Activated gamma-delta T cell treated with Interleukin-2 at 50 U/mL for 16 hours (primary cell): ENCODE measurements at places on chromosomes 7 and 10.

- DNase-seq, result peak; percentile 22
These were observed 10.6 kb upstream of the GIMAP4 start for GRCh38 chr7:150556521-150557138.

GRCh38 chr10:6593241-6593671 is 13.2 kb upstream of the PRKCQ start:
- DNase-seq, result no peak

- DNase-seq, result no peak
These were observed 3.3 kb downstream of the EDRF1 start for GRCh38 chr10:125722811-125723210.

GRCh38 chr10:59315465-59315864 is 46.9 kb downstream of the FAM13C start:
- no peak for DNase-seq

GRCh38 chr10:24515481-24515880 is 208.2 kb downstream of the ARHGAP21 start:
- no peak for DNase-seq

DNA sequence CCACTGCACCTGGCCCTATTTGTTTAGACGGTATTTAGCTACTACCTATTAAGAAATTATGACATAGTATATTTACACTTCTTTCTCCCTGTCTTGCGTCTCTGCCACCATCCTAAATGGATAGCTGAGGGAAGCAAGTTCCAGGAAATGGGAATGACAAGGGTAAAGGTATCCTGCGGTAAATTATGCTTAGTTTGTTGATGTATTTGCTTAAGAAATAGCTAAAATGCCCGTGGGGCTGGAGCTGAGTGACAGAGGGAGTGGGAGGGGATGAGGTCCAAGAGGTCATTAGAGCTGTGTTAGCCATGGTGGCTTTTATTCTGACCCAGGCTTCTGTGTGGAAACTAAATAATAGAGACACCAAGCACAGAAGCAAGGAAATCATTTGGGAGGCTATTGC is 29.0 kb upstream of the UBE2D1 start:
- no peak for DNase-seq

DNA sequence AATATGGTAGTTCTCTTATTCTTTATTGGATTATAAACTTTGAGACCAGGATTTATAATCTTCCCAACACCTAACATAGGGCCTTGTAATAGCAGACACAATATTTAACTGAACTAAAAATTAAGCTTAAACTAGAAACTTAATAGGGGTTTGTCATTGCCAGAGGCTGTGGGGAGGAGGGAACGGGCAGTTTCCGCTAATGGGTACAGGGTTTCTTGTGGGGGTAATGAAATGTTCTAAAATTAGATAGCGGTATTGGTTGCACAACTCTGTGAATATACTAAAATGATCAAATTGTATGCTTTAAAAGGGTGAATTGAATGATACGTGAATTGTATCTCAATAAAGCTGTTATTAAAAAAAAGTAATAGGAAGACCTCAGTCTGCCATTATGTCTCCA is 45.4 kb downstream of the NT5C2 start:
- DNase-seq, result no peak

DNA sequence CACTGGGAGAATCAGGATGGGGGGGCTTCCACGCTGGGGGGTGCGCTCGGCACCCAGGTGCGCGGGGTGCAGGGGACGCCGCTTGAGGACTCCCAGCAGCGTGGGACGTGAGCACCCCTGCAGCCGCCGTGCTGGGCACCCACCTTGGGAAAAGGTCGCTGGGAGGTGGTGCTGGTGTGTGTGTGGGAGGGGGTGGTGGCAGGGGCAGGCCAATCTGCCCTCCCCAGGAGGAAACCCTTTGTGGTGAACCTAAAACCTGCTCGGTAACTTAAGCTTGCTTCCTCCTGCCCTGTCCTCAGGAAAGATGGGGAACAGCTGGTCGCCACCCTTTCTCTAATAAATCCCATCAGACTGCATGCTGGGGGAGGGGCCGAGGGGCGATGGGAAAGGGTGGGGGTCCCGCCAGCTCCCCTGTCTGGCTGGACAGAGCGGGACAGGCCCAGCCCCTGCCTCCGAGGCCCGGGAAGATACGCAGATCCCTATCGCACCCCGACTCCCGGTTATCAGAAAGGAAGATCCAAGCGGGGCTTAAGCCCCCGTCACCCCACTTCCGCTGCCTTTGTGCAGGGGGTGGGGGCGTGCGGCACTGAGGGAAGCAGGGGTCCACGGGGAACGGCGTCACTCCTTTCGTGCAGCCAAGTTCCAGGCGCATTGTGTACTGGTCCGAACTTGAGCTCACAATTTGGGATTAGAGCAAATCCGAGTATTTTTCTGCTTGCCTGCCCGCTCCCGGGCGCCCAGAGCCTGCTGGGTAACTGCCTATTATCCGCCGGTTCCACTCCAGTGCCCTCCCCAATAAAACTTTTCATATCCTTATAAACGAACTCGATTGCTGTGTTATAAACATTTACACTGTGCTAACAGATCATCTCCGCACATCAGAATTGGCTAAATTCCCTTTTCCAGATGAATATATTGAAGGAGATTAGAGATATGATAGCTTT is 64.6 kb downstream of the UNCX start:
- no peak for DNase-seq

DNA sequence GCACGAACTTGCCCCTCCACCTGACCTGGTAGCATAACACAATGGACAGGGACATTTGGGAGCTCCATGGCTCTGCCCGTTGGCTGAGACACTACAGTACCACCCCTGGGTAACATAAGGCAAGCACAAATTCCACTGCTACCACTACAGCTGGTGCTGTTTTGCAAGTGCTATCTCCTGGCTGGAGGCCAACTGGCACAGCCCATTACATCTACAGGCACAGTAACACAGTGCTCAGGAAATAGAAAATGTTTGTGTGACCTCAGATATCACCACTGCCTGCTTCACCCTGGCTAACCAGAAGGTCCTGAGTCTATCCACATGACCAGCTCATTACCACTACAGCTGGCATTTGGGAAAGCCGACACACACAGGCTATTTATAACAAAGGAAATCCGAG is 631.1 kb upstream of the MBL2 start:
- DNase-seq, result no peak

- no peak for DNase-seq
These were observed 18.7 kb downstream of the SORCS3 start for GRCh38 chr10:104659809-104660208.

DNA sequence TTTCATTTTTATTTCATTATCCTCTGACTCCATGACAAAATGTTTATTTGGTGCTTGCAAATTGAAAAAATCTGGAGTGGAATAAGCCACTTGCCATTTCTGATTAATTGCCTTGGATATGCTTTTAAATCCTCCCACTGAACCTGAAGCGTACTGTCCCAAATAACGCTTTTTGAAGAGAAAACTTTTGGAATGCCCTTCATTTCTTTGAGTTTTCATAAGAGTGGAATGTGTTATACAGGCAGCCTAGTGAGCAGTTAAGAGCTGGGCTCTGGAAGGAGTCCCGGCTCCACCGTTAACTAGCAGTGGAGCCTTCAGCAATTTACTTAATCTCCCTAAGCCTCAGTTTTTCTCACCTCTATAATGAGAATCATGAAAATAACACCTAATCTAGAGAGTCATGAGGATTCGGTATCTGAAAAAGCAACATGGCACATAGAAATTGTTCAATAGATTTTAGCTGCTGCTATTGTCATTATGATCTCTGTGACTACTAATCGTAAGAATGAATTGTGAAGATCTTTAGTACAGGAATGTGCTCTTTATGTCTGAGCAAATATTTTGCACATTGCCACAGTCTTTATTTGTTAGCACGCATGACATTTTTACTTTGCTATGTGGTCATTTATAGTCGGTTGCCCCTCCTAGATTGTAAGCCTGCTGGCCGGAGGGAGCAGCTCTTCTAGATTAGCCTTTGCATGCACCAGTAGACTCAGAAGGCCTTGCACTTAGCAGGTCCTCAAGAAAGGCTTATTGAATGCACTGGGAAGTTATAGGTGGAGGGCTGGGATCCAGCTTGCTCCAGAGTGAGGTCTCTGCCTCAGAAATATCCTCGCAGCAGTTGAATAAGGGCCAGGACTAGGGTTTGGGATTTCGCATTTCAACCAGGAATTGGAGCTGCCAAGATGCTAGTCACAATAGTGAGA is 59.4 kb downstream of the PLCE1 start:
- DNase-seq, result no peak

GRCh38 chr7:40311307-40311706 is 176.5 kb downstream of the SUGCT start:
- DNase-seq, result no peak

- DNase-seq, result no peak
These were observed 48.8 kb upstream of the SAMD8 start for GRCh38 chr10:75062506-75063299.

DNA sequence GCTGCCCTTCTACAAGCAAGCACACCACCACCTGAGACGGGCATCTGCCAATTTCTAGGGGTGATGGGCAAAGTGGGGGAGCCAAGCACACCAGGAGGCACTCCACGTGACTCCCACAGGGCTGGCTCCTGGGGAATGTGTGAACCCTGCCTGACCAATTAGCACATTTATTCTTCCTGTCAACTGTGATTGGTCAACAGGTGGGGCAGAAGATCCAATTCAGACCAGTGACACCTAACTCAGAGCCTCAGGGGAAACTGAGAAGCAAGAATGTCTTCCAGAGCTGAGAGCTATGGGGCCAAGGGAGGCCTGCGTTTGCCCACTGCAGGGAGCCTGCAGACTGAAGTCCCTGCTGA is 15.4 kb downstream of the TMEM273 start:
- DNase-seq, result no peak

GRCh38 chr10:71138166-71138830 is 74.1 kb upstream of the UNC5B start:
- no peak for DNase-seq

DNA sequence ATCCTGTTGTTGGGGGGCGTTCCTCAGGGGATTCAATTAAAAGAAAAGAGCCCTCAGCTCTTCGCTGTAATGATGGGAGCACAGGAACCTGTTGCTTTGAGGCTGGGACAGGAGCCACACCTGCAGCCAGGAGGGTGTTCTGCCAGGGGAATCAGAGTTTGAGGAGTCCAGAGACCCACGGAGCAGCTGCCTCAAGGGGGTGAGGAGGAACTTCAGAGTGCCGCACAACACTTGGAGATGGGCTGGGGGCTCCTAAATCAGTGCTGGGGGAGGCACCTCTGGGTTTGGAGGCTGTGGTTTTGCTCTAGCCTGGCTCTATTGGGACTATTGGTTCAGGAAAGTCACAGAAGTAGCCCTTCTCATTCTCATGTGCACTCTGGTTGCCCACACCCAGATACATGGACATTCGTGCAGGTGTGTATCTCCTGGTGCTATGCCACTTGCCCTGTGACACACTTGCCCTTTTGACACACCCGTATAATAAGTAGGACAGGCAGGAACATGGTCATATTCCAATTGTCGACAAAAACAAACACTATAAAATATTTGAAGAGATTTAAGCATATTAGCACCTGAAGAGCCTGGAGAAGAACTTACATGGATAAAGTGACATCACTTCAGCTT is 98.1 kb downstream of the PTPN20 start:
- DNase-seq, result no peak

DNA sequence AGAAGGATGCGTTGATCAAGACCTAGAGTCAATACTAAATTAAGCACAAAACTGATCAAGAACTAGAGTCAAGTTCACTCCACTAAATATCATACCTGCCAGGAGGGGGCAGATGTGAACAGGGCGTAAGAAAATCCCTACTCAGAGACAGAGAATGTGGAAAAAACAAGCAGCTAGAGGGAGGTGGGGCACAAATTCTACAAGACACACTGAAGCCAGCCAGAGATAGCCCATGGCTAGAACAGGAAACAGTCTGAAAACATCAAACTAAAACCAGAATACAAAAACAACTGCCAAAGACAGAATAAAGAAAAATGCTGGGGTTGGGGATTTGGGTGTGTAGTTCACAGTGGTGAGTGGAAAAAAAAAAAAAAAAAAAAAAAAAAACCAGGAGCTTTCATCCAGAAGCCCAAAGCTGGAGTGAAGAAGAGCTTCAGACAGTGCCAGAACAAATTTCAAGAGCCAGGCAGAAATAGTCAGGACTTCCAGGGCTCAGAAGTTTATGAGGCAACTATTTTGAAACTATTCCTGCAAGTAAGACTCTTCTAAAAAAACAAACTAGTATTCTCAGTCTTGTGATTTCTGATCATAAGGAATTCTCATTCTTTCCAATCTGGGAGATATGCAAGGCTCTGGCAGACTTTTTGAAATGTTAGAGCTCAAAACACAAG is 118.3 kb downstream of the CCDC71L start:
- DNase-seq, result peak; percentile 17

DNA sequence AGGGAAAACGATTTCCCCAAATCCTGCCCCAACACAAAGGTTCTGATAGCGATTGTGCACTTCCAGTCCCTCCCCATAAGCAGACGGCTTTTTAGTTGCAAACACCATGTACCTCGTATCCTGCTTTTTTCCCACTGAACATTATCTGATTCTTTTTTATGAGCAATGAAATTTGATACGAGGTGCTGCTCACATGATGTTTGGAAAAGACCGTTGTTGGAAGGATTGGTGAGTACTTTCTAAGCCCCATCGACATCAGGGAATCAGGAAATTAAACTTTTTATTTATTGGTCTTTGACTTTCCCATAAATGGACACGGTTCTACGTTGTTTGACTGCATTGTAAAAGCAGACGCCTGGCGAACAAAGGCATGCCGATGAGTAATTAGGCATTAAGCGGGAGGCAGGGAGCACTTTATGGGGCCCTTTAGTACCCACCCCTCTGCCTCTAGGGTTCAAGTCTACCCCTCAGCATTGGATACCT is 49.4 kb downstream of the TEX36 start:
- no peak for DNase-seq

GRCh38 chr7:77217474-77218185 is 18.0 kb upstream of the FGL2 start:
- no peak for DNase-seq

GRCh38 chr10:6072215-6072934 is 10.2 kb upstream of the IL2RA start:
- no peak for DNase-seq

DNA sequence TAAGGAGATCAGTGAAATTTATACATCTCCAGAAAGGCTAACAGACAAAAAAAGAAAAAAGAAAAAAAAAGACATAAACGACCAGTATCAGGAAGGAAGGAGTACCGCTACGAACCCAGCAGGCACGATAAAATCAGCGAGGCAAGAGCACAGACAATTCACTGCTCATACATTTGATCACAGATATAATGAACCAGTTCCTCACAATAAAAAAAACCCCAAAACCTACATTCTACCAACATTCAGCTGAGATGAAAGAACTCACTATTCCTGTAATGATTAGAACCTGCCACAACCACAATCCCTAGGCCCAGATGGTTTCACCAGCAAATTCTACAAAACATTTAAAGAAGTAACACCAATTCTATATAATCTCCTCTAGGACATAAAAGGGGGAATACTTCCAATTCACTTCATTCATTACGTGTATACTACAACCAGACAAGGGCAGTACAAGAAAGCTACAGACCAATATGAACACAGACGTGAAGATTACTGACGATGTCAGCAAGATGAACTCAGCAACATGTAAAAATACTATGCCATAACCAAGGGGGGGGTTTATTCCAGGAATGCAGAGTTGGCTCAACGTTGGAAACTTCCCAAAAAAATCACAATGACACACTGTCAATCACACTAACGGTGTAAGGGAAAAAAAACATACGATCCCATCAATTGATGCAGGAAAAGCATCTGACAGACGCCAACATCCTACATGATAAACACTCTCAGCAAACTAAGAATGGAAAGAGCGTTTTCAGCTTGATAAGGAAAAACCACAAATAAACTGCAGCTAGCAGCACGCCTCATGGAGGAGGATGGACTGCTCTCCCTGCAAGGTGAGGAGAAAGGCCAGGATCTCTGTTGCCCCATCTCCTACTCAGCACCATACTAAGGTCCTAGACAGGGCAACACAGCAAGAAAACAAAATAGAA is 256.2 kb downstream of the ELFN1 start:
- no peak for DNase-seq
